ENCODE measurements at places on chromosomes 3 and 15.

DNA sequence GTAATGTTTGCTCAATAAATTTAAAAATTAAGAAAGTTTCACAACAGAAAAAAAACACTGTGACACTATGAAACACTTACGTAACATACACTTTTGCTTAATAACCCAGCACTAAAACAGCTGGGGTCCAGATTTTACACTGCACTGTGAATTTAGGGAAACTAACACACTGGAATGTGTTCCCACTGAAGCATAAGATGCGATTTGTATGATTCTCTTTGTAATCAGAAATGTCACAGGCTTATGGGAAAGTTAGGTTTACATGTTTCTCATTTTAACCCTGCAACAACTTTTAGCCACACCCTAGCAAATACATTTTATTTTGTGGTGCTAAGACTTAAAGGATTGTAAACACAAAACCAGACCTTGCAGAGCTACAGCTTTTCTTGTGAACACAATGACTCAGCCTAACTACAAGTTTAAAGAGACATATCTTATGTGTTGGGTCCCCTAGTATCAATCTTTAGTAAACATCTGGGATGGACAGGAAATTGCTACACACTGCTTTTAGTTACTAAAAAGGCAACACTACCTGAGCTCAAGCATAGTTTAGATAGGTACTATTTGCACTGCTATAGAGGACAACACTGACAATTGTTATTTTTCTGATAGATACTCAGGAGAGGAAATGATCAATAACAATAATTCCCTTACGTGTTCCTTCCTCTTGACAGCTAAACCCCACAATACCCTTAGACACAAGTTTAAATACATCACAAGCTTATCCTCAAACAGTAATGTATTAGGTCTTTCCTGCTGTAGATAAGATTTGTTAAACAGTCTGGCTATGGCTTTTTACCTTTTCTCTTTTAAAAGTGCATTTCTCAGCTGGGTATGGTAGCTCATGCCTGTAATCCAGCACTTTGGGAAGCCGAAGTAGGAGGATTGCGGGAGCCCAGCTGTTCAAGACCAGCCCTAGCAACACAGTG is 3.8 kb downstream of the PLD1 start:
- DNase-seq, result peak; percentile 66

- peak; percentile 73 for DNase-seq
Measured at GRCh38 chr3:111081008-111081545, 9.5 kb downstream of the NECTIN3 start.

GRCh38 chr3:188243124-188243795 is 89.3 kb downstream of the LPP start:
- peak; percentile 18 for DNase-seq

DNA sequence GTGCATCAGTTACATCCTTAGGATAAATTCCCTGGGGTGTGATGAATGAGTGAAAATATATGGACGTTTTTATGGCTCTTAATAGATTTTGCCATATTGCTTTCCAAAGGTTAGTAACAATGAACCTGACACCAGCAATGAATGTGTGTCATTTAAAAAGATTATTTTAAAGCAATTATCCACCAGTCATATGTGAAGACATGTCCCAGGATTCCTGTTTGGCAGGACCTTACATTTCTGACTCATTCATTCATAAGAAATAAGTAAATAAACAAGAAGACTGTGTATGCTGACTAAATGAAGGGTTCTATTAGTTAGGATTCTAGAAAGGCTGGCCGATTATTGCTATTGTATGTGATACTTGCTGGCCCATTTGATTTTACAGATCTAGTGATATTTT is 201.5 kb downstream of the SOX2 start:
- DNase-seq, result no peak

DNA sequence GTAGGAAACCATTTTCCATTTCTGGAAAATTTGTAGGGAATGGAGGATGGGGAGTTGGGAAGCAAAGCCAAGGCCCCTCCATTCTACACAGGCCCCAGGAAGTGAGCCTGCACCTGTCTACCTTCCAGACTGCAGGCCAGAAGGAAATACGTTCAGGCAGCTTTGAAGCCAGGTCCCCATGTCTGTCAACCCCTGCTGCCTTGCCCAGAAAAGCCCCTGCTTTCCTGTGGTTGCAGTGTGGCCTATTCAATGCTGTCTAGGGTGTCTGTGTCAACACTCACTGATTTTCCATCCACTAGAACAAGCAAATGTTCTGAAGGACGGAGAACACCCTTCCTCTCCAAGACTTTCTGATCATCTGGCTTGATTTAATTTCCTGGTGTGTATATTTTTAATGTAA is 281.9 kb downstream of the TLE3 start:
- DNase-seq, result no peak

DNA sequence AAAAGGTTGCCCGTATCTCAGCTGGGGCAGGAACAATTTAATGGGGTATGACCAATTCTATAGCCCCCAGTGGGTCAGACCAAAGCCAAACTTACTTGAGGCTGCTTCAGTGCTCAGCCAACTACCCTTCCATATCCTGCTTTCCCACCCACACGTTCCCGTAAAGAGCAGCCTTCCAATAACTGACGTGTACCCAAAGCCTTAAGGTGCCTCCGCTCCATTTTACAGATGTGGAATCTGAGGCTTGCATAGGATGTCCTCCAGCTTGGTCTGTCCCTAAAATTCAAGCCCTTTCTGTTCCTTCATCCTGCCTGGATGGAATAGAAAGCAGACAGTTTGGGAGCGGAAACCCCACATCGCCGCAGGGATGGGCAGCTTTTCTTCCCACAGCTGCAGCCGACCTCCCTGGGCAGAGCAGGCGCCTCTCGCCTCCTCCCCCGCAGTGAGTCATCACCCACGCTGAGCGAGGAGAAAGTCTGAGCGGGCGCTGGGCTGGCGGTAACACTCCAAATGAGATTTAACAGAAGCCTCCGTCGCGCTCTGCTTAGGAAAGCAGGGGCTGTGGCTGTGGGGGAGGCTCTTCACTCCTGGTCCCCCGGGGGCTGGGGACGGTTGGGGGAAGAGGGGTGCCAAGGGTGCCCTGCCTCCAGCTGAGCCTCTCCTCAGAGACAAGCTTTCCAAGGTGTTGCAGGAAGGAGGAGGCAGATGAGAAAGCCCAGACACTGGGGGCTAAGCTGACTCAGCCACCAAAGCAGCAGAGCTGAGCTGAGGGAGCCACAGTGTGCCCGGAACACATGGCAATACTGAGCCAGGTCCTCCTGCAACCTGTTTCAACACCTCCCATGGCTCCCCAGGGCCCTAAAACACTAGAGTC is 57.8 kb upstream of the HRH1 start:
- peak; percentile 79 for DNase-seq

GRCh38 chr3:24367216-24367615 is 127.4 kb downstream of the THRB start:
- no peak for DNase-seq

DNA sequence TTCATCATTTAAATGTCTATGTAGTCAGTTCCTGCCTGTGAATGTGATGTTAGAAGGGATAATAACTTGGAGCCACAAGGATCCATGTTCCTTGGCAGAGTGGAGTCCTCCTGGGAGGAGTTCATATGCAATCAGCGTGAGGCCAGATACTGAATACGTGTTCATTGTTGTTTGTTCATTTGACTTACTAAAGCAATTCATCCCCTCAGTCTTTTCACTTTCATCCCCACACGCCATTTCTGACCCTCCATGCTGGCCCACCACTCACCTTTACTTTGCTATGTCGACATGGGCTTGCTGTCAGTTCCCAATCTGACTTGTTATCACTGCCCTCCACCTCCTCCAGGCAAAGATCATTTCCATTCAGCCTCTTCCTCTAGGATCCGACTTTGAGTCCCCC is 91.8 kb downstream of the SSR3 start:
- DNase-seq, result no peak

- DNase-seq, result peak; percentile 7
Measured at GRCh38 chr3:52973806-52974205, 72.1 kb downstream of the SFMBT1 start.

GRCh38 chr3:99551520-99551919 is 86.9 kb upstream of the COL8A1 start:
- no peak for DNase-seq

GRCh38 chr3:127997961-127998360 is 54.3 kb upstream of the SEC61A1 start:
- DNase-seq, result no peak

All from HFFc6 (cell line).